ENCODE measurements at places on chromosomes 2 and 18. TPM values are rescaled to one million over a fixed set of nuclear protein-coding genes. Genes with fewer than 3 reads are reported as not detected.

DNA sequence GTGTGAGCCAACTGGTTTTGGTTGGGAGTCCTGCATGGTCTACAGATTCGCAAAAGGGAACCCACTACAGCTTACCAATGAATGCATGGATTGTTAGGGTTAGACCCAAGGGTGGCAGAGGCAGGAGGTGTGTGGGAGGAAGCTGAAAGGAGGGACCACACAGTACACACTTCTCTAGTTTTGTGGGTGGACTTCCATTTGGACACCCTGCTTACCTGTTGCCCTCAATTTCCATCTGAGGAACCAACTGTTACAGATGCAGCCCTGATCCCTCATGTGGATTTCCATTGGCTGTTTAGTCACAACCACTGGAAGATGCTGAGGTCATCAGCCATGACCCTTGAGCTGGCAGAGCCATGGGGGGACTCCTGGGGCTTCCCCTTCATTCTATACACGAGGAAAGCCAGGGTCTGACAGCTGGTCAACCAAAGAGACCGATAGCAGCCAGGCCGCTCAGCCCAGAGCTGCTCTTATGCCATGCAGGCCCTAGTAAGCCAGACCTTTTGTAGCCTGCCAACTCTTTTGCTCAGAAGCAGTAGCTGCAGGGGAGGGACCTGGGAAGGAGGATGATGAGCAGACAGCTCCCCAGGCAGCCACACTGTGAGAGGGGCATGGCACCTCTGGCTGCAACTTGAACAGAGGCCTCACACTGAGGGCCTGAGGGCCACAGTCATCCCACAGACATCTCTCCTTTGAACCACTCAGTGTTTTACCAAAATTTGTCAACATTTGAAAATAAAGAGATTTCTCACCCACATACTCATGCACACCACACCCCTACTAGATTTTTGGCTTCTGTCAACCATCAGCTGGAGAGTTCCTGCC, 162.1 kb downstream of the SETBP1 start:
- no peak for DNase-seq
- H3K36me3 ChIP-seq: peaks cover 2% of the 10 kb centered on the region
- no peaks in the 10 kb centered on the region for H3K27me3 ChIP-seq
- no peak overlapping the region for H3K27ac ChIP-seq

The SP5 gene
- total RNA-seq: not detected

The IL1B gene
- total RNA-seq: not detected

DNA sequence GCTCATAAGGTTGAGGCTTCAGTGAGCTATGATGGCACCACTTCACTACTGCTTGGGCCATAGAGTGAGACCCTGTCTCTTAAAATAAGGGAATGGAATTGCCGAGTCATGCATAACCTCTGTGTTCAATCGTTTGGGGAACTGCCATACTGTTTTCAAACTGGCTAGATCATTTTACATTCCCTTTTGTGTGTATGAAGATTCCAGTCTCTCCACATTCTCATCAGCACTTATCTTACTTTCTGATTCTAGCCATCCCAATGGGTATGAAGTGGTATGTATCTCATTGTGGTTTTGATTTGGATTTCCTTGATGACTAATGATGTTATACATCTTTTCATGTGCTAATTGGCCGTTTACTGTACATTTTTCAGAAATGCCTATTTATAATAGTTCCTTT, 23.7 kb downstream of the MARCHF7 start:
- H3K27ac ChIP-seq: no peak overlapping the region
- H3K36me3 ChIP-seq: peaks cover 22% of the 10 kb centered on the region
- no peak overlapping the region for H3K4me3 ChIP-seq
- peaks cover 13% of the 10 kb centered on the region for H3K4me1 ChIP-seq
- DNase-seq: no peak

The ANKRD29 gene
- 0.48 TPM for total RNA-seq

The LAMA1 gene
- total RNA-seq: 3.9 TPM

GRCh38 chr2:20487392-20488174, 40.7 kb downstream of the RHOB start:
- no peak overlapping the region for H3K4me3 ChIP-seq
- H3K27ac ChIP-seq: no peak overlapping the region
- no peak for DNase-seq
- H3K36me3 ChIP-seq: no peaks in the 10 kb centered on the region
- no peaks in the 10 kb centered on the region for H3K27me3 ChIP-seq

- H3K4me1 ChIP-seq: peaks cover 64% of the 10 kb centered on the region
- no peaks in the 10 kb centered on the region for H3K36me3 ChIP-seq
- peak overlapping the region; percentile 96 for H3K27ac ChIP-seq
Measured at GRCh38 chr18:55322178-55322735, 265.7 kb downstream of the TCF4 start.

GRCh38 chr2:134555411-134555810, 163.4 kb downstream of the TMEM163 start:
- H3K27ac ChIP-seq: no peak overlapping the region
- H3K4me3 ChIP-seq: no peak overlapping the region
- no peak for DNase-seq

DNA sequence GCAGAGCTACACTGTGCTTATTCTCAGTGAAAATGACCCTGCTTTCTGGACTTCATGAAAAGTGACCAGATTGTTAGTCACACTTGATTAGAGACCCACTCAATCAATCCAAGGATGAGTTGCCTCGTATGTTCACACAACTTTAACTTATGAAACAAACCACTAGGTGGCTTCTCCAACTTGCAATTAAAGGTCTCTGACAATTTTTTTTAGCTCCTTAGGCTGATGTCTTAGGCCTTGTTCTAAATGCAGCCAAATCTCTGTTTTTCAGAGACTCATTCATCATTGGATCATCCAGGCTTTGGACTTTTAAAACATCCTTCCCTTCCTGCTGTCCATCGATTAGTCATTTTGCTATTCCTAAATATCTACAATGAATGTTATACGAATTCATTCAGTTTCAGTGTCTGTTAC, 63.4 kb downstream of the MREG start:
- H3K27me3 ChIP-seq: no peaks in the 10 kb centered on the region
- peaks cover 1% of the 10 kb centered on the region for H3K36me3 ChIP-seq
- DNase-seq: no peak
- H3K4me3 ChIP-seq: no peak overlapping the region
- no peak overlapping the region for H3K27ac ChIP-seq

GRCh38 chr2:140639628-140640027, 1491.2 kb downstream of the LRP1B start:
- H3K4me1 ChIP-seq: peaks cover 10% of the 10 kb centered on the region
- DNase-seq: no peak
- H3K27ac ChIP-seq: no peak overlapping the region

GRCh38 chr2:73837847-73838585, 9.3 kb downstream of the STAMBP start:
- no peak for DNase-seq
- peaks cover 28% of the 10 kb centered on the region for H3K4me1 ChIP-seq
- no peak overlapping the region for H3K4me3 ChIP-seq
- H3K27ac ChIP-seq: peak overlapping the region; percentile 23
- peaks cover 11% of the 10 kb centered on the region for H3K36me3 ChIP-seq

The COLEC11 gene
- not detected for total RNA-seq

- H3K27me3 ChIP-seq: peaks cover 1% of the 10 kb centered on the region
- no peaks in the 10 kb centered on the region for H3K4me1 ChIP-seq
- no peak for DNase-seq
- H3K4me3 ChIP-seq: no peak overlapping the region
Measured at GRCh38 chr2:211380041-211380440, 823.6 kb downstream of the CPS1 start.

DNA sequence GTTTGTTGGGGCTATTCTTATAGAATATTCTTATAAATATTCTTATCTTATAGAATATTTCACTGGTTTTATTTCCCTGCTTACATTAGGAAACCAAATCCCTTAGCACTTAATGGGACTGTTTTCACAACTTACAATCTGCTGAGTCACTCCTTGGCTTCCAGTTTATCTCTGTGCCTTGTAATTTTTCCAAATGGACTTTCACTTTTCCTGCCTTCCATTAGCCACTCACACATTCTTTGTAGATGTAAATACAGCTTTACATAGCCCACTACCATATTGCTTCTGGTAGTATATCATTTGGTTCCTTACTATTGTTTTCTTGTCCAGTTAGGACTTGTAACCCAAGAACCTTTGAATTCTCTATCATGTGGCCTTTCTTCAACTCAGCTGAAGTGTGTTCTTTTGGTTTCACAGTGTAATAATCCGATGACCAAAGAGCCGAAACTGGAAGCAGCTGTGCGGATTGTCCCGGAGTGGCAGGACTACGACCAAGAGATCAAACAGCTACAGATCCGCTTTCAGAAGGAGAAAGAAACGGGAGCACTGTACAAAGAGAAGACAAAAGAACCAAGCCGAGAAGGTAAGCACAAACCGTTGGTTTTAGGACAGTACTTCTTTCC, 96.1 kb downstream of the UGGT1 start:
- peaks cover 42% of the 10 kb centered on the region for H3K4me1 ChIP-seq
- peak overlapping the region; percentile 94 for H3K27ac ChIP-seq
- DNase-seq: no peak

DNA sequence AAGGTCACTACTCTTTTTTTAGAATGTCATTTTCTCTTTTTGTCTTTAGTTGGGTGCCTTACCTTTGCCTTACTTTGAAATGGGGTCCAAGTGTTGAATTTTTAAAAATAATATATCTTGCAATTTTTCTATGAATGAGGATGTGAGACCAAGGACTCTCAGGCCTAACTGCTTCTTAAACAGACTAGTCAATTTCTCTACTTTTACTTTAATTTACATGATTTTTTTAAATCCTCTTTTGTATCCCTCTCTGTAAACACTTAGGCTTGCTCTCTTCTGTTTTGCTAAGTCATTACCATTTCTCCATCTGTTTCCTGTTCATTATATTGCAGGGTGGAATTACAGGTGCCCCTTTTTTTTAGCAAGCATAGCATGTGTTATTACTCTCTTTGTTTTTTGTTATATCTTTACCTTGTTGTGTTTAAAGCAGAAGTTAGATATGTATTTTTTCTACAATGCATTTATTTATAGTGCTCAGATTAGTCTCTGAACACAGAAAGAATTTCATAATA, 261.8 kb downstream of the SPAG16 start:
- no peaks in the 10 kb centered on the region for H3K27me3 ChIP-seq
- no peak for DNase-seq
- no peak overlapping the region for H3K4me3 ChIP-seq
- no peaks in the 10 kb centered on the region for H3K36me3 ChIP-seq

DNA sequence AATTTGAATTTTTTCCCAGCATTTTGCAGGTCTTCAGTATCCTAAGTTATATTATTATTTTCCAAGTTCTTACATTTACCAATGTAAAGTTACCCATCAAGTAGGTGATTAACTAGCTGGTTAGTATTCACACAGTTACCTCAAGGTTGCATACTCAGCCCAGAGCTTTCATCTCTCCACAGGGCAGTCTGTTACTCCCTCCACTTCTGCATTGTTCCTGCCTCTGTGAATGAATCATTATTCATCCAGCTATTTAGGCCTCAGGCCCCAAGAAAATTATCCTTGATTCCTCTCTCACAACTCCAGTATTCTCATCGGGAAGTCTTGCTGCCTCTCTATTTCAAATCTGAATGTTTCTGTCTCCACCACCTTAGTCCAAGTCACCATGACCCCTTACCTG, 92.2 kb downstream of the SMC6 start:
- DNase-seq: no peak
- no peaks in the 10 kb centered on the region for H3K27me3 ChIP-seq
- H3K4me3 ChIP-seq: no peak overlapping the region
- H3K27ac ChIP-seq: no peak overlapping the region

DNA sequence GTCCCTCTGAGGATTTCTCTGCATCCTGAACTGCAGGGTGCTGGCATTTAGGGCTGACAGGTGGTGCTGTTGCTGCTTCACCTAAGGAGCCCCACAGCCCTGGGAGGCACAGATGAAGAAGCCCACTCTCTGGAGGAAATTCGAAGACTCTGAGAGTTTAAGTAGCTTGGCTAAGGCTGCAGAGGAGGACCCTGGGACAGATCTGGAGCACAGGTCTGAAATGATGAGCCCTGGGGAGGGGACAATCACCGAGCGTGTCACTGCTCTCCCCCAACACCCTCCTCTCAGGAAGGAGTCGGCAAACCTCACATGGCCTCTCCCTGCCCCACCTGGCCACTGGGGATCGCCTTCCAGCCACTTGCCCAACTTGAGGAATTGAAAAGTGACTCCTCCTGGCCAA, 18.6 kb downstream of the CYP27C1 start:
- H3K4me1 ChIP-seq: peaks cover 10% of the 10 kb centered on the region
- peaks cover 15% of the 10 kb centered on the region for H3K36me3 ChIP-seq
- H3K27me3 ChIP-seq: no peaks in the 10 kb centered on the region
- no peak overlapping the region for H3K27ac ChIP-seq
- DNase-seq: no peak
- no peak overlapping the region for H3K4me3 ChIP-seq

- H3K27me3 ChIP-seq: no peaks in the 10 kb centered on the region
- H3K27ac ChIP-seq: no peak overlapping the region
- H3K4me1 ChIP-seq: peaks cover 23% of the 10 kb centered on the region
Measured at GRCh38 chr2:233288663-233289062, 19.0 kb upstream of the SAG start.

- H3K36me3 ChIP-seq: no peaks in the 10 kb centered on the region
- H3K4me1 ChIP-seq: peaks cover 55% of the 10 kb centered on the region
- no peaks in the 10 kb centered on the region for H3K27me3 ChIP-seq
- no peak overlapping the region for H3K4me3 ChIP-seq
- no peak overlapping the region for H3K27ac ChIP-seq
Measured at GRCh38 chr2:111701266-111701665, 182.7 kb downstream of the ANAPC1 start.

The SERPINB13 gene
- total RNA-seq: not detected

The FN1 gene
- 30,644 TPM for total RNA-seq

GRCh38 chr2:140918426-140918825, 1212.4 kb downstream of the LRP1B start:
- no peaks in the 10 kb centered on the region for H3K27me3 ChIP-seq
- H3K36me3 ChIP-seq: no peaks in the 10 kb centered on the region
- no peak overlapping the region for H3K27ac ChIP-seq
- DNase-seq: no peak
- H3K4me3 ChIP-seq: no peak overlapping the region

Data from chondrocyte (in vitro differentiated cells).